Fibroblast of the aortic adventitia (primary cell): ENCODE measurements at places on chromosomes 2 and 18.

GRCh38 chr2:36634981-36635597, 37.1 kb upstream of the FEZ2 start:
- peak; percentile 10 for DNase-seq

DNA sequence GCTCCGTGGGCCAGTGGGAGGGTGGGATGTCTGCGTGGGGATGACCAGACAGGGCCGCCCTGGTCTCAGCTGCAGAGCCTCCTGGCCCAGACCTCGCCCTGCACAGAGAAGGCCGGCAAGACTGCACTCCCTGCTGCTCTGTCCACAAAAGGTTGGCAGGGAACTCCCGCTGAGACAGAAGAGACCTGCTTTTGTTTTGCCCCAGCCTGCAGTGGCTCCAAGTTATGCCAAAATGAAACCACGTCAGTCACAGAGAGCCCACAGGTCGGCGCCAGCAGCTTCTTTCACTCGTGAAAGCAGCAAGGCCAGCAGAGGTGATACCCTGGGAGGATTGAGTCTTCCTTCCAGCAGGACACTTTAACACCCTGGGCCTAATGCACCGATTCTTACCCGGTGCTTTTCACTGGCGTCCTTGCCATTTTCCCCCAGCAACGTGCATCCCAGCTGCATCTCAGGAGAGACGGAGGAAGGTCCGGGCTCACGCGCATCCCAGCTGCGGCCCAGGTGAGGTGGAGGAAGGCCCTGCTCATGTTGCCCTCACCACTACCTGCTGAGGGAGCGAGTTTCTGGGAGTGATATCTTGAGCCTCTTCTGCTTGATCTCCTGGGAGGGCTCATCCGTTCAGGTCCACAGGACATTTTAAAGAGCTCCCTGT, 22.1 kb upstream of the CTDP1 start:
- no peak for DNase-seq

GRCh38 chr2:4445821-4446220, 742.4 kb downstream of the DCDC2C start:
- no peak for DNase-seq

- no peak for DNase-seq
Observed at GRCh38 chr18:56509656-56510055, 128.7 kb downstream of the TXNL1 start.

DNA sequence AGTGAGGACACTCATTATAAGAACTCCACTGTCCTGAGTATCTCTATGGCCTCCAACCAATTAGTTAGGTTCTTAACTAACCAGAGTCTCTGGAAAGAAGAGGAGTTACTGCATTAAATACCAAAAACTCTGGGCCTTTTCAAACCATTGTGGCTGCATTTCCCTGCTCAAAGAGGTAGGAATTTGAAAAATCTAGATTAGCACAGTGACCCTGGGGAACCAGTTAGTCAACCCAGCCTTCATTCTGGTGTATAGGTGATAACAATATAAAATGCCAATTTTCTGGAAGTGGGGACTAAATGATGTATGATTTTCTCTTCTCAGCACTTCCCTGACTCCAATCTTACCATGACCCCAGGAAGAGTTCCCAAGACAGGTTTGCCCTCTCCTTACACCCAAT, 287.8 kb upstream of the SETBP1 start:
- DNase-seq: no peak

DNA sequence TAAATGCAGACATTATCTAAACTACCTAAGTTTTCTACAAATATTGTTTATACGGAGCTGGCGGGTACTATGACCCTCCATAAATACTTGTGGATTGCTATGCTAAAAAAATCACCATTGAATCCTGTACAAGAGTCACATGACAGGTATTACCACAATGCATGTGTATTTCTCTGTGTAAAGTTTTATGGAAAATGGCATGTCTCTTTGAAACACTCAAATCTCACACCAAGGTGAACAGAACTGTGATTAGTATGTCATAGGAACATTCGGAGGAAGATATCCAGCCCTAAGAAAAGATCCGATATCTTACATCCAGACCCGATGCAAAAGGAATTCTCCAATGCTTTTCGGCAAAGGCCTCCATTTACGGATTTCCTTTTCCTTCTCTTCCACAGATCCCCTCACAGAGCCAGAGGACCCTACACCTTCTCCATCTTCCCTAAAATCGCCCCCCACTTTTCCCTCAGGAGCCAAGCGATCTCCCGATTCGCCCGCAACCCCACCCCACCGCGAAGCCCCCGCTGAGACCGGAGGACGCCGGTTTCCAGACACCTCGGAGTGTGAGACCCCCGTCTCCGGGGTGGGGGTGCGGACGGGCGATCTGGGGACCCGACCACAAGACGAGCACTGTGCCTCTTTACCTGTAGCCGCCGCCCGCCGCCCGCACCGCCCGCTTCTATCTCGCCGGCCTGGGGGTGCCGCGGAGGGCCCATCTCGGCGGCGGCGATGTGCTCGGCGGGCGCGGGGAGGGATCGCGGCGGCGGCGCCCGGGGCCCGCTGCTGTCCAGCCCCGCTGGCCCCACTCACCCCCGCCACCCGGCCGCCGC, 1.2 kb downstream of the SAP130 start:
- DNase-seq: peak; percentile 21

DNA sequence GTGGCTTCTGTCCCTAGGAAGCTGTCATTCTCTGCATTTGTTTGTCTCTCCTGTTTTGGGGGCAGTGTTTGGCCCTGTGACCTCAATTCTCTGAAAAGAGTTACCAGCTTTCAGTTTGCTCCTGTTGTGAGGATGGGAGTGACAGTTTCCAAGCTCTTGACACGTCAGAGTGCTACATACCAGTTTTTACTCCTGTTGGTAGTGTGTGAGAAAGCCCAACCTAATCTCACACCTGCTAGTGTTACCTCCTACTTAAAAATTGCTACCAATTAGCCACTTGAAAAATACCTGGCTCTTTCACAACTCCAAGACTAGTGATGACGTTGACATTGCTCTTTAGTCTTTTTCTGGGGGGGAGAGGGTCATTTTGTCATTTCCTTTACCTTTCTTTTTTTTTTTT, 14.1 kb downstream of the SKA1 start:
- DNase-seq: no peak

- no peak for DNase-seq
Observed at GRCh38 chr2:166727095-166727494, 161.2 kb upstream of the XIRP2 start.

- DNase-seq: no peak
Observed at GRCh38 chr2:10252661-10253060, 50.0 kb upstream of the HPCAL1 start.

DNA sequence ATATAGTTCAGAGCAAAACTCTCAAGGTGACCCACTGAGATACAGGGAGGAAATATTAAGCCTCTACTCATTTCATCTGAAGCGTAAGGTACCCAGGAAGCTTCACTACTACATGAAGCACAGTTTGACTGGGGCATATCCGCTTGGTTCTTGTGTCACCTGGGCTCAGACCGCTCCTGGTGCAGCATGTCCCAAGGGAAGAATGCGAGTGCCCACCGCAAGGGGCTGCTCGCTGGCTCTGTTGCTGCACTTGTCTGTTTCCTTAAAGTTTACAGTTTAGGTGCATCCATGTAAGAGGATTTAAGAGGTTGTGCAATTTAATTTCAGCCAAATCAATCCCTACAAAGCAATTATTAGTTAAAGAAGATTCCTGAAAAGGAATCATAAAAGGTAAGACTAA, 507.8 kb downstream of the FBXO15 start:
- no peak for DNase-seq

DNA sequence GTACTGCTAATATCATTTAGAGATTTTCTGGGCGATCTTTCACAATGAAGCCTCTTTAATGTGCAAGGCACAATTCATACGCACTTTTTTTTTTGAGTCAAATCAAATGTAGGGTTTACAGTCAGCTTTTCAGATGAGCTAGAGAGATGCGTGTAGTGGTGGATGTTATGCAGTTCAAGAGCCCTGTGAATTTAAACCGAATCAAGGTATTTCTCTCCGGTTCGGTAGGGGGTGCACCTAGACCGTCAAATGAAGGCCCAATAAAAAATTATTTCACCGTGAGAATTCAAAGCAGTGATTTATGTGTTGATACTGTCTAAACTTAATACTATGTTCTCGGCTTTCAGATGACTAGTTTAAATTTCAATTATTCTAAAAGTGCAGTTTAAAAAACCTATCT, 1.1 kb downstream of the PTH2R start:
- DNase-seq: peak; percentile 20
